Activated CD4-positive, CD25-positive, alpha-beta regulatory T cell treated with anti-CD3 and anti-CD28 coated beads, Interleukin-2, amount 50 U/mL, for 72 hours (primary cell): ENCODE measurements at places on chromosomes 1 and 21.

DNA sequence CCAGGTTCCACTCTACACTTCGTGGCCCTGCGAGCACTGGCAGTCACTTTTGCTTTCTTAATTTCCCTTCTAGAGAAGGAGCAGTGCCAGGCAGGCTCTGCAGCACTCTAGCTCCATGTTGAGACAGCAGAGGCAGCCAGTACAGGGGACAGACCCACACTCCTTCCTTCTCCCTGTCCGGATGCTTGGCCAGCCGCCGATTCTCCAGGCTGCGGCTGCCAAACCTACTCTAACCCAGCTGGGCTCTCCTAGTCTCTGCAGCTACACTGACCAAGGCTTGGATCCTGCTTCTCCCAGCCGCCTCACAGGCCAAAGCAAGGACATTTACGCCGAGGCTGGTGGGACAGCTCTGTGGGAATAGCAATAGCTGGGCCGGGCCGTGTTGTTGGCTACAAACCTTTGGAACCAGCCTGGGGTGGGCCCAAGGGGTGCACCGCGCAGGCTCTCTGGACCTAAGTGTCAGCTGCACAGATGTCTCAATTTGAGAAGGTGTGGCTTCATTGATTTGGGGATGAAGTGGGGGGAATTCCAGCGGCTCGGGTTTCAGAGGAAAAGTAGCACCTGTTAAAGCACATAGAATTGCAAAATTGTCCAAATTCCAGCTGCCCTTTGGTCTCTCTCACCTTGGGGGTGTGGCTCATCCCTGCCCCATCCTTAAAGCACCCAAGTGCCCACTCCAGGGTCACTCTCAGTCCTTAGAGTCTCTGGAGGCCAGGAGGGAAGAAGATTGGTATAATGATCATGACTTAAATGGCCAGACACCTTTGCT, 3.2 kb downstream of the BARHL2 start:
- DNase-seq = no peak

DNA sequence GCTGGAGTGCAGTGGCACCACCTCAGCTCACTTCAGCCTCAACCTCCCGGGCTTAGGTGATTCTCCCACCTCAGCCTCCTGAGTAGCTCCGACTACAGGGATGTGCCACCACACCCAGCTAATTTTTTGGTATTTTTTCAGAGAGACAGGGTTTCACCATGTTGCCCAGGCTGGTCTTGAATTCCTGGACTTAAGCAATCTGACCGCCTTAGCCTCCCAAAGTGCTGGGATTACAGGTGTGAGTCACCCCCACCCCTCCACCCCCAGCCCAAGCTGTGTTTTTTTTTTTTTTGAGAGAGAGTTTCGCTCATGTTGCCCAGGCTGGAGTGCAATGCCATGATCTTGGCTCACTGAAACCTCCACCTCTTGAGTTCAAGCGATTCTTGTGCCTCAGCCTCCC, 75.4 kb downstream of the NKAIN1 start:
- DNase-seq = no peak

GRCh38 chr1:58620259-58620658, 43.2 kb upstream of the TACSTD2 start:
- no peak for DNase-seq

DNA sequence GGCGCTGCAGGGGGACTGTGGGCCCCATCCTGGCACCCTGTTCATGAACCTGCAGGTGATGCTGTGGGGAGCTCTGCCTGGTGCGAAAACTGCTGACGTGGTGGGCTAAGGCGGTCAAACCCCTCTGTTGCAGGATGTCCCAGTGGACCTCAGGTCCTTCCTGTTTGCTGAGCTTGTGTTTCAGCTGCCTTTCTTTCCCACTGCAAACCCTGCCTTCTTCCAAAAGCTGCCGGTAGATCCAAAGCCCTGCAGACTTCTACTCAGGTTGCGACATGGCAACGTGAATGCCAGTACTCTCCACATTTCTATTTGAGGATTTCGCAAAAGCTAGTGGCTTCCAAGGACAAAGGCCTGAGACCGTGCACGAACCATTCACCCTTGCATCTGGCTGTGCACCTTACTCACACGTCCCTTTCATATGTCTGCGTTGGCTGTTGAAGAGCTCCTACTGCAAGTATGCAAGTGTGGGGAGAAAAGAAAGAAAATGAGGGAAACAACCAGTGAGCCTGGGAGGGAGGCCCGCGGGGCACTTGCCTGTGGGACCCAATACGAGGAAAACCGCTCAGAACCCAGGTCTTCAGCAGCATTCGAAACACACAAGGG, 6.2 kb upstream of the RRP1 start:
- DNase-seq = no peak

- DNase-seq = no peak
Observed at GRCh38 chr1:67144696-67145095, 9.9 kb upstream of the C1orf141 start.

- DNase-seq = no peak
Observed at GRCh38 chr21:36055551-36055950, 4.8 kb downstream of the SETD4 start.

DNA sequence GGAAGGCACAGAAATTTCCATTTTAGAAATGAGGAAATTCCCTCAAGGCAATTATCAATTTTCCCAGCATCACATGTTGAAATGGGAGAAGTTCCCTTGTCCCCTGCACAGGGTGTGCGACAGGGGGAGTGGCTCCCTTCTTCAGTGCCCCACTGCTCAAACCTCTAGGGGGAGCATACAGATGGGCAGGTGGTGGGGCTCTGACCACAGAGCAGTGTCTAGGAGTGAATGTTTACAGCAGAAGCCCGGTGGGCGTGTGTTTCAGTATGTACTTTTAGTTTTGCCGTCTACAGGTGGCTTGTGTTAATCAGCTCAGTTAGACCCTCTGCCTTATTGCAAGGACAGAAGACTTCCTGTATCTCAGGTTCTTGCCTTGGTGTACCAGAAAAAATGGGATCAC, 493.7 kb upstream of the PLXNA2 start:
- no peak for DNase-seq

DNA sequence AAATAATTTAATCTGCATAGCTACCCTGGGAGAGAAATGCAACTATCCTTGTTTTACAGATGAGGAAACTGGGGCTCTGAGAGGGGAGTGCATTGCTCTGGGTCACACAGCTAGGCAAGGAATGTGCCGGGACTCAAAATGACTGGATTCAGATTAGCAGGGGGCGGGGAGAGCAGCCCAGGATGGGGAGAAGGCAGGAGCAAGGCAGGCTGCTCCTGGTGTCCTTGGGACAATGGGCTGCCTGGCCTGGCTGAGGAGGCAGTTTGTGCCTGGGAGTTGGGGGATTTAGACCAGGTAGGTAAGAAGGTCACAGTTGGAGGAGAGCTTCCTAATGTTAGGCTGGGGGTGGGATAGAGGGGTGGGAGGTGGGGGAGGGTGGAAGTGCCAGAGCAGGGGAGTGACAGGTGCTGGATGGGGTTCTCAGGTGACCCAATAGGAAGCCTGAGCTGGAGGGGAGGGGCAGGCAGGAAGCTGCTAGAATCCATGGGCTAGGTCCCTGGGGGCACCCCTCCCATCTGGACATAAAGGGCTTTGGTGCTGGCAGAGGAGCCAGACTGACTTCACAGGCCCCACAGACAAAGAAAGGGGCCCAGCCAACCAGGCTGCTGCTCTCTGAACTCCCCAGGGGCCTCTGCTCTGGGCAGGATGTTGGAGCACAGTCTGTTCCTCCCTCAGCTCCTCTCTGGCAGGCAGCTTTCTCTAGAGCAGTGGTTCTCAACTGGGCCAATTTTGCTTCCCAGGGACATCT, 29.0 kb downstream of the TRIM62 start:
- no peak for DNase-seq

- DNase-seq = no peak
Observed at GRCh38 chr1:151964510-151964909, 29.1 kb downstream of the S100A10 start.

DNA sequence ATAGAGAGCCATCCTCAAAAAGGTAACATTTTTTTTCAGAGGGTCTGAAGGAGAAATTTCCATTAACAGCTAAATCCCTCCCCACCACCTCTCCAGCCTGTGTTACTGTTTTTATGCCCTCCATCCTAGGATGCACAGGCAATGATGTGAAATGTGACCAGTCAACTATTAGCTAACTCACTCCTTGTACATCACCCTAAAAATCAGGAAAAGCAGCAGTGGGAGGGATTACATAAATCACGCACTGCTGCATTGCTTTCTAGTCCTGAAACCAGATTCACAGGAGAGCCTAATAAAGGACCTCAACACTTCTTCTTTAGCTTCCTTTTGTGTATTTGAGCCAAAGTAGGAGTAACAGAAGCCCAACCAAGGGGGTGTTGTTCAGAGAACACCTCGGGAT, 66.3 kb downstream of the LMO4 start:
- no peak for DNase-seq

DNA sequence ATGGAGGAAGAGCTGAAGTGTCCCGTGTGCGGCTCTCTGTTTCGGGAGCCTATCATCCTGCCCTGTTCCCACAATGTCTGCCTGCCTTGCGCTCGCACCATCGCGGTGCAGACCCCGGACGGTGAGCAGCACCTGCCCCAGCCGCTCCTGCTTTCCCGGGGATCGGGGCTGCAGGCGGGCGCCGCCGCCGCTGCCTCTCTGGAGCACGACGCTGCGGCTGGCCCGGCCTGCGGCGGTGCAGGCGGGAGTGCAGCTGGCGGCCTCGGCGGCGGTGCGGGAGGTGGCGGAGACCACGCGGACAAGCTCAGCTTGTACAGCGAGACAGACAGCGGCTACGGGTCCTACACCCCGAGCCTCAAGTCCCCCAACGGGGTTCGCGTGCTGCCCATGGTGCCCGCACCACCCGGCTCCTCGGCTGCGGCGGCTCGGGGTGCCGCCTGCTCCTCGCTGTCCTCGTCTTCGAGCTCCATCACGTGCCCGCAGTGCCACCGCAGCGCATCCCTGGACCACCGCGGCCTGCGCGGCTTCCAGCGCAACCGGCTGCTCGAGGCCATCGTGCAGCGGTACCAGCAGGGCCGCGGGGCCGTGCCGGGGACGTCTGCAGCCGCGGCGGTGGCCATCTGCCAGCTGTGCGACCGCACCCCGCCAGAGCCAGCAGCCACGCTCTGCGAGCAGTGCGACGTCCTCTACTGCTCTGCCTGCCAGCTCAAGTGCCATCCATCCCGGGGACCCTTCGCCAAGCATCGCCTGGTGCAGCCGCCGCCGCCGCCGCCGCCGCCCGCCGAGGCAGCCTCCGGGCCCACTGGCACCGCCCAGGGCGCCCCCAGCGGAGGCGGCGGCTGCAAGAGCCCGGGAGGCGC, 1.3 kb downstream of the TRIM67 start:
- no peak for DNase-seq

- no peak for DNase-seq
Observed at GRCh38 chr1:119286587-119287181, 81.9 kb upstream of the HAO2 start.

GRCh38 chr1:217482356-217483102, 148.4 kb downstream of the GPATCH2 start:
- DNase-seq = peak; percentile 52

GRCh38 chr1:114314098-114314497, 160.4 kb upstream of the SYT6 start:
- DNase-seq = no peak

GRCh38 chr1:221556435-221556834, 185.5 kb downstream of the DUSP10 start:
- DNase-seq = no peak

- DNase-seq = no peak
Observed at GRCh38 chr1:107590087-107590486, 374.9 kb downstream of the VAV3 start.

DNA sequence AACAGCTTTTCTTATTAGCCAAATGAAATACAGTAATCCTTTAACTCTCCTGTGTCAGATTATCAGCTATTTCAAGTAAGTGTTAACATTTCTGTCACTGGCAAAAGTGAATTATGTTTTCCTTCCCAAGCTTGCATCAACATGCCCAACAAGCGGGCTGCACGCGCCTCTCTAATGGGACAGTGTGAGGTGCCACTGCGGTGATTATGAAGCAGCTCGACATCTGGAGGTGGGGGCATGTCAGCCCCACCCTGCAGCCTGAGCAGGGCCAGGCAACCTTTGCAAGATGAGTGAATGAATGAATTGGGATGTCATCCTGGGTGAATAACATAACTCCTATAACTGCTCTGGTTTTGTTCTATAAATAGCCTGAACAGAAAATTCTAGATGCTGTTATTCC, 301.4 kb downstream of the ZNF326 start:
- DNase-seq = no peak

- DNase-seq = no peak
Observed at GRCh38 chr1:98674075-98674781, 12.7 kb downstream of the SNX7 start.

- DNase-seq = no peak
Observed at GRCh38 chr1:169624122-169624521, 5.8 kb downstream of the SELP start.

DNA sequence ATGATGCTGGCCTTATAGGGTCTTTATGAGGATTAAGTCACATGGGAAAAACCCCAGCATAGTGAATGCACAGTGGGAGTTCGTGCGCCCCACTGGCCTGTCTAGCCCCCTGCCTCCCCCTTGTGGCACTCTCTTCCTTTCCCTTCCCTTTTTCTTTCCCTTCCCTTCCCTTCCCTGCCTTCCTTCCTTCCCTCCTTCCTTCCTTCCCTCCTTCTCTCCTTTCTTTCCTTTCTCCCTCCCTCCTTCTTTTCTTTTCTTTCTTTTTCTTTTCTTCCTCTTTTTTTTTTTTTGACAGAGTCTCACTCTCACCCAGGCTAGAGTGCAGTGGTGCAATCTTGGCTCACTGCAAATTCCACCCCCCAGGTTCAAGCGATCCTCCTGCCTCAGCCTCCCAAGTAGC, 38.6 kb downstream of the HTR6 start:
- DNase-seq = no peak

DNA sequence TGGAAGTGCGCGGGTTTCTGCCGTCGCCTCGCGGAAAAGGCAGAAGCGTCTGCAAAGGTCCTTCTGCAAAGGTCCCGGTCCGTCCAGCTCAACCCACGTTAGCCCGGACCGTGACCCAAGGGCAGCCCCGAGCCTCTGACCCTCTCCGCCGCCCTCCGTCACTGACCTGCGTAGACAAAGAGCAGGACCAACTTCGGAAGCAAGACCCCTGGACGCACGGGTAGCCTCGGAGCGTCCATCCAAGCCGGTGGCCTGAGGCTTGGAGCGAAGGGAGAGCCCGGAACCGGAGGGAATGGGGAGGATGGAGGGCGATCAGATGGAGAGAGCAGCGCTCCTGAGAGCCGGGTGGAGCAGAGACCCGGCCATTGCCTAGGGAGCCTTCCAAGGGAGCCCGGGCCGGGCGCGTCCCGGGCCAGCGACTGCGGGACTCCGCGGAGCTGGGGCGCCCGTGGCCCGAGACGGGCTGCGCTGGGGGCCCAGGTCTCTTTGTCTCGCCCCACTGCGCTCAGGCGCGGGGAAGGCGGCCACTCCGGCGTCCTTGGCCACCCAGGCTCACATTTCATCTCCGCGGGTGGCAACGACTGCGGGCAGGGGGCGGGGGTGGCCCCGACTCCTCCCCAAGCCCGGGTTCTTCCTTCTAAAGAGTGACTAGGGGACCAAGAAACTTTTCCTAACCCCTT, at the start of gene CYYR1:
Gene CYYR1, minus strand, starts transcription at position 585 of the 680 bp plus-strand sequence. Its CDS starts 346 bp downstream, at position 239.
- DNase-seq = no peak
